GM12878 (cell line): ENCODE measurements at places on chromosomes 13 and 19. TPM values are rescaled to one million over a fixed set of nuclear protein-coding genes. Genes with fewer than 3 reads are reported as not detected.

ELSPBP1 gene
- not detected in 2 replicates for polyA plus RNA-seq

GRK1 gene
- polyA plus RNA-seq: 0.04 TPM in 1 of 2 replicates, not detected in the other

B3GNT8 gene
- 0.16 and 0.58 TPM in 2 replicates for polyA plus RNA-seq

PIBF1 gene
- 14.9 and 15.5 TPM in 2 replicates for polyA plus RNA-seq

NKG7 gene
- polyA plus RNA-seq: 23.8 and 24.7 TPM in 2 replicates

CHAMP1 gene
- polyA plus RNA-seq: 33.2 and 39.8 TPM in 2 replicates

SSC5D gene
- not detected in 2 replicates for polyA plus RNA-seq

ADGRE2 gene
- 2.6 and 3.7 TPM in 2 replicates for polyA plus RNA-seq

WDR18 gene
- polyA plus RNA-seq: 179 and 192 TPM in 2 replicates
